SW480 (cell line): ENCODE measurements at places on chromosomes 1 and 21.

GRCh38 chr1:94905207-94905606 lies 21.7 kb downstream of the CNN3 start:
- no peak for DNase-seq

GRCh38 chr1:13825033-13825432 lies 125.0 kb downstream of the PRDM2 start:
- DNase-seq: no peak

DNA sequence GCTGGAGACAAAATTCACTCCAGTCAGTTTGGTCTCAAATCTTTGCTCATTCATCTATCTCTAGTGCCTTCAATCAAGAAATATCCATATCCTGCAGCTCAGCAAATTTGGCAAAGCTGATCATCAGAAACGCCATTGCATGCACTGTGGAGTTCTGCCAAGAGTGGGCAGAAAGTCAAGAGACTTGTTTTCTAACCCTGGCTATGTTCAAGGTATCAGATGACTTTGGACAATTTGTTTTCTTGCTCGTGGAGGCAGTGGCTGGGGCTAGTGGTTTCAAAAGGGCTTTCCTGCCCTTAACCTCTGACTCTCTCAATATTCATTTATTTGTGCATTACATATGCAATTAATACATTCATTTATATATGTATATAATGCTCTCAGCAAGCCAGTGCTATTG lies 12.8 kb upstream of the LRRC52 start:
- no peak for DNase-seq

- no peak for DNase-seq
Measured at GRCh38 chr1:112711041-112711440, 4.1 kb downstream of the PPM1J start.

DNA sequence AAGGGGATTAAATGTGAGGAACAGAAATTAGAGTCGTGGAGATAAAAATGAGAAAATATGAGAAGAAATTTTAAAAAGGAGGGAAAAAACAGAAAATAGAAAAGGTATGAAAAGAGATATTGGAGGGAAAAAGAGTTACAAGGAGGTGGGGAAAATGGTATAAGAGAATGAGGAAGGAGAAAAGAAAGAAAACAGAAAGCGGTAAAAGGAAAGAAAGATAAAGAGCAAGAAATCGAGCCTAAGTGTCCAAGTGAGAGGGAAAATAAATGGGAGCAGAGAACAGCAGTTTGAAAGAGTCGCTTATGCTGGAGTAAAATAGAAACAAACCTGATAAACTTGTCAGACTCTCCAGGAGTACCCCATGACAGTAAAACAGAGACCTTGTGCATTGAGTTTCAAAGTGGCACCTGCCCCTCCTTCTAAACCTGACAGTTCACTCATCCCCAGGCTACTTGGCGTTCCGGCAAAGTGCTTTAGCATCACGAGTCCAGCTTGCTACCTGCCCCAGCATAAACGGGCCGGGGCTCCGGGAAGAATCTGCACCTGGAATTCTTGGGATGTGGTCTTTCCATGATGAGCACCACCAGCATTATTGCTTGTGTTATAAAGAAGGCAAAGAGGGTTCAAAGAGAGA lies 585 bp downstream of the NEGR1 start:
- DNase-seq: no peak

DNA sequence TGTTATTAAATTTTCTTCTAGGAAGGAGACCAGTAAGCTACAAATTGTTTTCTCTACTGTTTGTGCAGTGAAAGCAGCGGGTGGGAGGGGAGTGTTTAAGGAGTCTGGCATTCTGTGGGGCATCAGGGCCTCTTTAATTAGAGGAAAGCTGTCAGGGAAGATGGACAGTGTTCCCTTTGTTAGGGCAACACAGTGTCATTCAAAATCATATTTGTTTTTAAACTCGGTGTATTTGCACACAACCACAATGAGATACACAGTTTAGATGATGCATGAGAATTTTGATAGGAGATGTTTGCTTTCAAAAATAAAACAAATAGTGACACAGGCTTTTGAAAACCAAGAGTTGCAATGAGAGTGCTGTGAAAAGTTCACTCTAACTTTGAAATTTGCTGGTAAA lies 15.1 kb upstream of the ST6GALNAC3 start:
- peak; percentile 8 for DNase-seq

- DNase-seq: no peak
Measured at GRCh38 chr1:6785728-6786505, 663 bp downstream of the CAMTA1 start.

GRCh38 chr1:179873438-179873851 lies 4.2 kb downstream of the TOR1AIP2 start:
- DNase-seq: no peak
